ENCODE measurements at places on chromosomes 4 and X.

DNA sequence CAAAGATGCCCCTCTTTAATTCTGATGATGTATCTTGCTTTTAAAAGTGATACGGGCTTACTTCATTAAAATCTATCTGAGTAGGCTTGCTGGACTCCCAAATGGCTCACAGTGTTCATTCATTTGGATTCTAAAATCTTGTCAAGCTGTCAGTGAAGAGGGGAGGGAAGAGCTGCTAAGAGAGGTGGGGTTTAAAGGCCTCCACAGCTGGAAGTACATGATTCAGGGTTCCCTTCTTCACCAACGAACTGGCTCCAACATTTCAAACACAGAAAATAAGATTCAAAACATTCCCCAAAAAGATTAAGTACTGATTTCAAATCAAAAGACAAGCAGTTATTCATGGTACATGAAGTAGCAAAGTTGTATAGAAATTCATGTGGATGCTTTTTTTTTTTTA is 133.0 kb upstream of the NAP1L5 start:
- no peak for DNase-seq

- no peak for DNase-seq
These were observed 362.2 kb downstream of the SMARCA1 start for GRCh38 chrX:129161108-129161507.

GRCh38 chr4:42555828-42556227 is 101.1 kb downstream of the ATP8A1 start:
- DNase-seq: no peak

DNA sequence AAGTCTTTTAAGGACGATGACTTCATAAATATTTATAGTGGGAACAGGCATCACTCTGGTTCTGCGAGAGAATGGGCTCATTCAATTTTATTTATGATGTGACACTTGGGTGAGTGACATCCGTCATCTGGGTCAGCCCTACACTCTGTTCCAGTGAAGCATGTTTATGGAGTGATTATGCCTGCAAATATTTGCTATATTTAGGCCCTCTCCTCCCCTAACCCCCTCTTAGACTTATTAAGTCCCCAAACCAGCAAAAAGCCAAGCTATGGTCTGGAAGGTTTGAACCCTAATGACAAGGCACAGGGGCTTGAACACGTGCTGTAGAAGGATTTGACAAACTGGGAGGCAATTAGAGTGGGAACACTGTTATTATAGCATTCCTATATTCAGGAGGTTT is 55.9 kb downstream of the C4orf51 start:
- DNase-seq: no peak

GRCh38 chr4:158013858-158014257 is 159.0 kb downstream of the GASK1B start:
- no peak for DNase-seq

DNA sequence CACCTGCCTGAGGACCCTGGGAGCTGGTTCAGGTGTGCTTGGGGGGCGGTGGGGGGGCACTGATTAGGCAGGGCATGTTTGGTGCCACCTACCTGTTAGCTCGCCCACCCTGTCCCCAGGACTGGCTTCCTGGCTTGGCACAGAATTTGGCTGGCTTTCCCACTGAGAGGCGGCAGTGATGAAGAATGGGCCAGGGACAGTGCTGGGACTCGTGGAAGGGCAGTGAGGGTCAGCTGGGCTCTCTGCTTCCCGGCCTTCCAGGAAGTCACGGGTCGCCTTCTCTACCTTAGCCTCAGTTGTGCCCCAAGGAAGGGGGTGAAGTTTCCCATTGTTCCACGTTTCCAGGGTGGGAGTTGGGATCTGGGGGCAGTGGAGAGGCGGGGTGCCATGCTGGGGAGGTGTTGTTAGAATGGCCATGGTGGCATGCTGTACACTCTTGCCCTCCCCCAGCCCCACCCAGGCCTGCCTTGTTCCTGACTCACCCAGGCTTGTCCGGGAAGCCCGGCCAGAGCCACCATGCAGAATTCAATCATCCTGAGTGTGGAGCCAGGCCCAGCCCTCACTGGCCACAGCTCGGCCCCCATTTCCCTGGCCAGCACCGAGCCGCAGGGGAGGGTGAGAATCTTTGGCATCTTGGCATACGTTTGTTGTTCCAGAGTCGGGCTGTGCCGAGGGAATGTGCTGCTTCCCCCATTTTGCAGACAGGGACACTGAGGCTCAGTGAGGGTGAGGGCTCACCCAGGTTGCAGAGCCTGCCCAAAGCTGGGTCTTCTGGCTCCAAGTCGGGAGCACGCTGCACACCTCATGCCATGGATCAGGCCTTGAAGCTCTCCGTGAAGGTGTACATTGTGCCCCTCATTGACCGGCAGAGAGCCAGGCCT is 21.9 kb upstream of the GPR78 start:
- DNase-seq: no peak

- DNase-seq: no peak
These were observed 1303.5 kb downstream of the RAPGEF2 start for GRCh38 chr4:160406263-160406825.

Measured in NCI-H2171 (cell line).